Transverse colon (tissue), 4 donors: ENCODE measurements at places on chromosomes 12 and 14. TPM values are rescaled to one million over a fixed set of nuclear protein-coding genes. Genes with fewer than 3 reads are reported as not detected.

- H3K27me3 ChIP-seq = no peaks in the 10 kb centered on the region
- H3K27ac ChIP-seq = no peak overlapping the region
- DNase-seq = no peak
Observed at GRCh38 chr14:59969319-59969718, 49.4 kb downstream of the LRRC9 start.

DNA sequence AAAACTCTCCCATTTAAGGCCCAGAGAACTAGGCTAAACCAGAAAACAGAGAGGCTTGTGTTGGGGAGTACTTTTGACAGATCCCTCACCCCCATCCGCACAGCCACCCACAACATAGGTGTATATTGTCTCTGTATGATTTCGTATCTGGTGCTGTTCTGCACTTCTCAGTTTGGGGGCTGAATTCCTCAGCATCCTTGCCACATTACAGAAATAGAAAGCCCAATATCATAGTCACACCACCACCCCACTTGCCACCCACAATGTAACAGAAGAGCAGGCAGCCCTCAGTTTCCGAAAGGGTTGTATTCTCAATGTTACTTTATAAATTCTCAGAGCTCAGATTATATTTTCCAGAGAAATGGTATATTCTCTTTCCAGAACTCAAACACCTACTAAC, 950.9 kb downstream of the DIO2 start:
- H3K27me3 ChIP-seq = no peaks in the 10 kb centered on the region
- no peak overlapping the region for H3K4me3 ChIP-seq
- no peaks in the 10 kb centered on the region for H3K36me3 ChIP-seq
- H3K4me1 ChIP-seq = no peaks in the 10 kb centered on the region
- no peak for DNase-seq

- H3K27me3 ChIP-seq = no peaks in the 10 kb centered on the region
- DNase-seq = no peak
- H3K27ac ChIP-seq = no peak overlapping the region
- no peaks in the 10 kb centered on the region for H3K4me1 ChIP-seq
- no peak overlapping the region for H3K4me3 ChIP-seq
Observed at GRCh38 chr14:26636561-26636960, 38.7 kb upstream of the NOVA1 start.

DNA sequence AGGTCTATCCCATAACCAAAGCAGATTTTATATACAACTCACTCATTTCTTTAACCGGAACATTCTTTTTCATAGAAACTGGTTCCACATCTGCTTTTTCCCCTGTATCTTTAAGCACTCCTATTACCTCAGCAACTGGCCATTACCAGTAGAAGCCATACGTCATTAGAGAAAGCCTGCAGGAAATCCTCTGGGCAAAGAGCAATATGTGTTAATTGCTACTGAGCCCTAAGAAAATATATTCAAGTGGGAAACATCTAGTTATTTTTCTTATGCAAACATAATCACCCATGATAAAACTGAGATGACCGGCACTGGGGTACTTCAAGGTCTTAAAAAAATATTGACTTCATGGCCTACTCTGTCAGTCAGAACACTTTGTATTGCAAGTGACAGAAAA, 28.2 kb upstream of the CPSF6 start:
- DNase-seq = no peak
- H3K4me1 ChIP-seq = no peaks in the 10 kb centered on the region
- no peak overlapping the region for H3K27ac ChIP-seq
- H3K4me3 ChIP-seq = no peak overlapping the region

The RERG gene
- total RNA-seq = 5.2 TPM

DNA sequence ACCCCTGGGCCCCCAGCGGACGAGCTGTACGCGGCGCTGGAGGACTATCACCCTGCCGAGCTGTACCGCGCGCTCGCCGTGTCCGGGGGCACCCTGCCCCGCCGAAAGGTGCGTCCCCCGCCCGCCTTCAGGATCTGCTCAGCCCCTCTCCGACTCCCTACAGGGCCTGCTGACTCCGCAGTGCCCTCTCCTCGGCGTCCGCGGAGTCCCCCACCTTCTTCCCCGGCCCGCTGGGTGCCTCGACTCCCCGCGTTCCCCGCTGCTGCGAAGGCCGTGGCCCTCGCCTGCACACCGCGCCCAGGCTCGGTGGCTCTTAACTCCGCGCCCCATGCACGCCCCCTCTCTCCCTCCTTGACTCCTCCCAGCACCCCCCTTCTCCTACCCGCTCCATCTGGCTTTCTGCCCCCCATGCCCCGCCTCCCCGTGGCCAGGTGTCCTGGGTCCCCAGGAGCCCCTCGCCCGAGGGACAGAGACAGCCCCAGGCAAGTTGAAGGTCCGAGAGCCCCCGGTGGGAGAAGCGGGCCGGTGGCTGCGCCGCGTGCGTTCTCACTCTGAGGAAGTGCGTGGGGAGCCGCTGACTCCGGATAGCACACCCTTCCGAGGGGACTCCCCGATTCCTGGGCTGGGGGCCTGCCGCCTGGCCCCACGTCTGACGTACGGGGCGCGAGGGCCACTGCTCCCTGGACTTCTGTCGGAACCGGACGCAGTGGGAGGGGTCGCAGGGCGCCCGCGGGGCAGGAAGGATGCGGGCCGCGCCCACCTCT, 594 bp downstream of the TAMALIN start:
- H3K27ac ChIP-seq = peak overlapping the region; percentile 91
- DNase-seq = peak; percentile 50

The GDF3 gene
- total RNA-seq = not detected

DNA sequence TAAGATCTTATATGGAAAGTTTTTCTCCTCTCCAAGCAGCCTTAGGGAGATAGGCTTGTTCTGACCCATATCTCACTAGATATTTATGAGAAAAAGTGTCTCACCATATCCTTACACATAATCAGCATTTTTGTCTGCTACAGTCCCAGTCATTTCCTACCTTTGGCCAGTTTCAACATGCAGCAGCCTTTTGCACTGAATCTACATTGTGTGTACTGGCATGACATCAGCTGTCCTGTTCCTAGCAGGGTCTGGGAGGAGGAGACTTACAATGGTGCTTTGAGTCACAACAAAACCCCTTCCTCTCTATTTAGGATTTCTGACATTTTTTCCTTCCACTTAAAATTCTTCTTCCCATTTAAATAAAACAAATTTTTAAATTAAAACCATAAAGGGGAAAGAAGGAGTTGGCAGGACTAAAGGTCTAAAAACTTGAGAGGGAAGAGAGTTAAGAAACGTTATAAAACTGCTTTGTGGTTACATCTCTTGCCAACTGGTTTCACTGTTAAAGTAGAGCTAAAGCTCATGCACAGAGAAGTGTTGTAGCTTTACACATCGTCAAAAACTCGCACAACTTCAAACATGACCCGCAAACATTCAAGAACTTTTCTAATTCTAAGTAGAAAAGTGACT, 53.3 kb upstream of the CERS5 start:
- peak overlapping the region; percentile 87 for H3K27ac ChIP-seq
- H3K36me3 ChIP-seq = no peaks in the 10 kb centered on the region
- H3K4me1 ChIP-seq = no peaks in the 10 kb centered on the region

The ESPL1 gene
- total RNA-seq = 31.8 TPM

DNA sequence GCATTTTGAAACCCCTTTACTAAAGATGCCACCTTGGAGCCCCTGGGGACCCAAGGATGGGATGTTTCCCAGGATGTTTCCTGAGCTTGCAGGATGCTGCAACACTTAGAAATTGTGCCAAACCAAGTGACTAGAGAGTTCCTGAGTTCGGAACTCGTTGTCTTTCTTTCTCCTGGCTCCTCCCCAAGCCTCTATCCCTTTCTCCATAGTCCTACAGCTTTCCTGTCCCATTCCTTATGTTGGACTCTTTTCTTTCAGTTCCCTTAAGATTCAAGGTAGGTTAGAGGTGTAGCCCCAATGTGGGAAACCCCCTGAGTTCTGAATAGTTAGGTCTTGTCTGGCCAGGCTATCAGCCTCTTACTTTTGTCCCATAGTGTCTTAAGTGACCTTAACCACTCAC, 1.4 kb upstream of the KIF5A start:
- H3K27ac ChIP-seq = no peak overlapping the region
- H3K27me3 ChIP-seq = peaks cover 41% of the 10 kb centered on the region
- H3K4me3 ChIP-seq = no peak overlapping the region
- H3K36me3 ChIP-seq = no peaks in the 10 kb centered on the region
- no peak for DNase-seq
- peaks cover 7% of the 10 kb centered on the region for H3K4me1 ChIP-seq

DNA sequence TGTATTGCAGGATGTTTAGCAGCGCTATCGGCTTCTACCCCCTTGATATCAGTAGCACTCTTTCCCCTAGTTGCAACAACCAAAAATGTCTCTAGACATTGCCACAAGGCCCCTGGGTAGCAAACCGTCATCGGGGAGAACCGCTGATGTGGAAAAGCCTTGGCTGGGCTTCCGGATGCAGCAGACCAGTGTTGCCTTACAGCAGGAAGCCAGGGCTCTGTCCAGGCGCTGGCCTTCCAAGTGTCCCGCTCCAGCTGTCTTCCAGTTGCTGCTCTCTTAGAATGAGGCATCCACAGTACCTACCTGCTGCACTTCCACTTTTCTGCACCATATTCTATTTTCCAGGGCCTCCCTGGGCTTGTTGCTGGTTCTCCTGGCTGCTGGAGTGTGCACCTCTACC, 22.6 kb upstream of the SLC10A1 start:
- peaks cover 13% of the 10 kb centered on the region for H3K27me3 ChIP-seq
- no peak for DNase-seq
- H3K36me3 ChIP-seq = no peaks in the 10 kb centered on the region
- no peaks in the 10 kb centered on the region for H3K4me1 ChIP-seq
- no peak overlapping the region for H3K27ac ChIP-seq
- H3K4me3 ChIP-seq = no peak overlapping the region

The ZDHHC22 gene
- 0.14 TPM for total RNA-seq

GRCh38 chr14:101626331-101626730, 65.0 kb downstream of the DIO3 start:
- H3K36me3 ChIP-seq = no peaks in the 10 kb centered on the region
- H3K4me1 ChIP-seq = no peaks in the 10 kb centered on the region
- no peak for DNase-seq

- no peak overlapping the region for H3K27ac ChIP-seq
- no peak for DNase-seq
- no peaks in the 10 kb centered on the region for H3K27me3 ChIP-seq
- H3K4me3 ChIP-seq = no peak overlapping the region
- peaks cover 48% of the 10 kb centered on the region for H3K4me1 ChIP-seq
- no peaks in the 10 kb centered on the region for H3K36me3 ChIP-seq
Observed at GRCh38 chr14:95253039-95253630, 66.6 kb downstream of the CLMN start.

The PRKCH gene
- total RNA-seq = 38.9 TPM

The CAPS2 gene
- 2.0 TPM for total RNA-seq

DNA sequence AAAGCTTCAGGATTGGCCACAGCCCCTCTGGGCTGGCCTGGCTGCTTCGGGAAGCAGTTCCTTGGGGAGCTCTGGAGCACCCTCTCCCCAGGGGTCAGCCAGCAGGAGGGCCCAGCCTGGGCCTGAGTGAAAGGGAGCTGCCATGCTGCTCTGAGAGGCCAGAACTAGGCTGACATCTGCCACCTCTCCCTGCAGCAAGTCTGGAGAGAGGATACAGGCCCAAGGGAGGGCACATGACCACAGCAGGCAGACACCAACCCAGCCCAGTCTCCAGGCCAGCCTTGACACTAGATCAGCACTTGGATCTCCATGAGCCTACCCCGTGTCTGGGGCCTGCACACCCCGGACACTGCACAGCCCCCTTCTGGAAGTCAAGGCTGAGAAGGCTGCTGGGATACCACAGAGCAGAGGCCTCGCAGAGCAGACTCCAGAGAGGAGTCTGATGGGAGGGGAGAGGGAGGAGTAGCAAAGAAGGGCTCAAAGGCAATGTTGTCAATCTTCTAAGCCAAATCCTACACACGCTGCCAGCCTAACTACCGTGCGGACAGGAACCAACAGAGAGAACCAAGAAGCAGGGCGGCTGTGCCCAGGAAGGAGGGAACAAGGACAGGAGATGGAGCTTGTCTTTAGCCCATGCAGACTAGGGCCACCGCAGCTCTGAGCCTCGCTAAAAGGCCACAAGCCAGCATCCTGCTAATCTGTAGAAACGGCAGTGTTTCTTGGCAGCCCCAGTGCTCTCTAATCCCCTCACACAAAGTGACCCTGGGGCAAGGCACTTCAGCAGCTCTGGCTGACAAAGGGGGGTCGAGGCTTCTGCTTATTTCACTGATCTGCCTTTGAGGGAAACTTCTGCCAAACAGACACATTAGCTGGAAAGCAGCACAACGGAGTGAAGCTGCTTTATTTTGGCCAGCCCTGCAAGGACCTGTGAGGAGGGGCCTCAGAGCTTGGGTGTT, 12.9 kb downstream of the COL2A1 start:
- H3K4me3 ChIP-seq = no peak overlapping the region
- no peaks in the 10 kb centered on the region for H3K4me1 ChIP-seq
- H3K36me3 ChIP-seq = no peaks in the 10 kb centered on the region
- H3K27me3 ChIP-seq = no peaks in the 10 kb centered on the region
- H3K27ac ChIP-seq = no peak overlapping the region

GRCh38 chr14:76498976-76499375, 123.0 kb downstream of the ESRRB start:
- no peak for DNase-seq
- no peak overlapping the region for H3K4me3 ChIP-seq
- no peaks in the 10 kb centered on the region for H3K4me1 ChIP-seq
- no peak overlapping the region for H3K27ac ChIP-seq
- H3K27me3 ChIP-seq = no peaks in the 10 kb centered on the region
- no peaks in the 10 kb centered on the region for H3K36me3 ChIP-seq

The STYK1 gene
- total RNA-seq = 8.4 TPM

The ATXN3 gene
- 27.2 TPM for total RNA-seq

GRCh38 chr12:3553221-3553620, 62.2 kb downstream of the PRMT8 start:
- H3K27ac ChIP-seq = no peak overlapping the region
- H3K27me3 ChIP-seq = no peaks in the 10 kb centered on the region
- DNase-seq = no peak
- H3K4me1 ChIP-seq = no peaks in the 10 kb centered on the region

GRCh38 chr14:26626256-26626655, 28.4 kb upstream of the NOVA1 start:
- H3K36me3 ChIP-seq = no peaks in the 10 kb centered on the region
- no peaks in the 10 kb centered on the region for H3K4me1 ChIP-seq
- H3K27me3 ChIP-seq = no peaks in the 10 kb centered on the region
- no peak overlapping the region for H3K27ac ChIP-seq
- H3K4me3 ChIP-seq = no peak overlapping the region

GRCh38 chr12:131151558-131152345, 198.0 kb downstream of the ADGRD1 start:
- no peaks in the 10 kb centered on the region for H3K36me3 ChIP-seq
- DNase-seq = no peak
- no peak overlapping the region for H3K27ac ChIP-seq
- no peak overlapping the region for H3K4me3 ChIP-seq
